ENCODE measurements at places on chromosomes 3 and 15.
A peak's percentile ranks its signal among the peaks of the same experiment; 100 is the strongest.

GRCh38 chr3:143643905-143644304 is 204.4 kb downstream of the SLC9A9 start:
- no peak for DNase-seq

DNA sequence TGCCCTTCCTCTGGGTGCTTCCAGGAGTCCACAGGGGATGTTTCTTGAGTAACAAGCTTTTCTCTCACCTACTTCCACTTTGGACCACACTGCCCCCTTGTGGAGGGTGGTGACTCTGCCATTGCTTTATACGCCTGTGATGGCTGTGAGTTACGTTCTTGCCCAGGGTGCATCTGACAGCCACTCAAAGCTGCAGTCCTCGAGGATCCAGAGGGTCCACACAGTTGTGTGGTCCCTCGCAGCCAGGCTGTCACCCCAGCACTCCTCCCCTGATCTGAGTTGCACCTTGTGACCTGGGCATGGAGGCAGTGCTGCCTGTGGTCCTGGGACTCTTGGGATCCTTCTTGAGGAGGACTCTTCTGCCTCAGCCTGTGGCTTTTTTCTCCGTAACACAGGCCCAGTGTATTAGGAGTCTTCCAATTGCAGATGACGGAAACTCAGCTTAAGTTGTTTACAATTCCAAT is 23.4 kb downstream of the FOXL2 start:
- DNase-seq: peak; percentile 35

GRCh38 chr3:151675858-151676615 is 57.7 kb upstream of the AADACL2 start:
- no peak for DNase-seq

DNA sequence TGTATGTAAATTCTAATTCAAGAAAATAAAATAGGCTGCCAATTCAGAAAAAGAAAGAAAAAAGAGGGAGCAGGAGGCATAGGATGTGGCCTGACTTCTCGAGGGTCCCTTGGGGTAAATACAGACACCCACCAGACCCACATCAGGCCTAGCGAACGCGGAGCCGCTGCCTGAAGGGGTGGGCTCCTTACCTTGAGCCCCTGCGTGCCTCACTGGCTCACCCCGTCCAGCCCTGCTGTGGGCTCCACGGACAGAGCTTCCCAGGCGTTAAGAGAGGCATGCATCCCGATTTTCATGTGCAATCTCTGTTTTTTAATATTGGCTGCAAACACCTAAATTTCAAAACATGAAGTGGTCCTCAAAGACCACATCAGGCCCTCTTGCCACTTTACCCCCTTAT is 257.8 kb downstream of the PLCL2 start:
- DNase-seq: no peak

GRCh38 chr3:128781164-128781563 is 55.2 kb downstream of the RAB7A start:
- DNase-seq: no peak

- no peak for DNase-seq
These were observed 9.2 kb downstream of the SKIC8 start for GRCh38 chr15:78290222-78290621.
